Bronchus fibroblast of lung (primary cell): ENCODE measurements at places on chromosomes 5 and 9. TPM values are rescaled to one million over a fixed set of nuclear protein-coding genes. Genes with fewer than 3 reads are reported as not detected.

Gene RORB
- 0.89 and 1.3 TPM in 2 replicates for total RNA-seq

Gene ABO
- total RNA-seq: not detected in 2 replicates

Gene ZNF883
- total RNA-seq: 0.74 and 1.7 TPM in 2 replicates

Gene NUTM2G
- total RNA-seq: not detected in 2 replicates

Gene CARD19
- 128 and 129 TPM in 2 replicates for total RNA-seq

Gene GAS1
- 16.1 and 20.2 TPM in 2 replicates for total RNA-seq

Gene IQGAP2
- 0.17 and 0.30 TPM in 2 replicates for total RNA-seq

Gene PCDHB7
- 0.15 and 0.17 TPM in 2 replicates for total RNA-seq

Gene PKD2L2
- not detected in 2 replicates for total RNA-seq

Gene OSMR
- 19.9 and 21.0 TPM in 2 replicates for total RNA-seq

Gene ENTPD2
- not detected in 2 replicates for total RNA-seq

Gene ACSL6
- total RNA-seq: under 0.01 TPM in 1 of 2 replicates, not detected in the other
